Vagina (tissue), 2 donors: ENCODE measurements at places on chromosomes 1 and 21.
A peak's percentile ranks its signal among the peaks of the same experiment; 100 is the strongest.

DNA sequence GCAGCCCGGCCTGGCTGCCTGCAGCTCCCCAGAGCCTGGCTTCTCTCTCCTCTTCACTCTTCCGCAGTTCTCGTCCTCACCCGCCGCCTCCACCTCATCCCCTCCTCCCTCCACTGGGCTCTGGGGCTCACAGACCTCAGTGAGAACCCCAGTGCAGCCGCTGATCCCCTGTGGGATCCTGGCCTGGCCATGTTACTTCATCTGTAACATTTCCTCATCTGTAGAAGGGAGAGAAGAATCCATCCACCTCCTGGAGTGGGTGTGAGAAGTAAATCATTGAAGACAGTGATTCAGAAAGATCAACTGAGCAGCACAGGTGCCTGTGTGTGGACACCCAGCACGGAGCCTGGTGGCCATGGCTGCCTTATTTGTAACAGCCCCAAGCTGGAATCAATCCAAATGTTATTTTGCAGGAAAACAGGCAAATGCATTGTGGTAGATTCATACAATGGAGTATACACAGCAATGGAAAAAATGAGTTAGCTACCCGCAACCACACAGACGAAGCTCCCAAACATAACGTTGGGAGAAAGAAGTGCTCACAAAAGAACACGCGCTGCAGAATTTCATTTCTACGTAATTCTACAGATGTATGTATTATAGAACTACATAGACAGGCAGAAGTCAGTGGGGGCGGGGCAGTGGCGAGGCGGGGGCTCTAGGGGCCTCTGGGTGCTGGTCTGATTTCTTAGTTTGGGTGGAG lies 8.7 kb downstream of the LAPTM5 start:
- no peak for DNase-seq

DNA sequence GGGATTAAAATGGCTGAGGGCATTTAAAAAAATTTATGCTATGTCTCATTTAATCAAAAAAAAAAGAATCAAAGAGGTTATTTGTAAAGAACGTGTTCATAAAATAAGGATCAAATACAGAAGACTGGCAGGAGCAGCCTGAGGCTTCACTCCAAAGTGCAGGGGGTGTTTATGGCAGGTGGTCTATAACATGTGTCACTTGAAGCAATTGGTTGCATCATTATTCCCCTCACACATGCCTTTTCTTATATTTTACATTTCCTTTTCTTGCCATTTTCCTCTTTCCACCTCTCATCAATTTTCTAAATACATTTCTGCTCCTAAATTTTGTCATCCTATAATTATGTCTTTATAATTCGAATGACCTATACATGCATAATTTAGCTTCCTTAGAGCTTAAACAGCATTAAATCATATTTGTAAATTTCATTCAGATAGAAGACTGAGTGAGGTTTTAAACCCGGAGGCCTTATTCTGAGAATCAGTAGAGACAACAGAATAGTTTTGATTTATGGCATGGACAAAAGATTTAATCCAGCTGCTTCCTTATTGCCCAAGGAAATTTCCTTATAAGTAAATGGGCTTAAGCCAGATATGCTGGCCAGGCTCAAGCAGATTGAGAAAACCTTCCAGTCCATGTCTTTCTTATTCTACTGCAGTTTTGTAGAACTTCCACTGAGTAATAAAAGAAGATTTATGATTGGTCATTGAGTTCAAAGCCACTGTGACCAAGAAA lies 322.8 kb downstream of the TGFB2 start:
- no peak for DNase-seq

GRCh38 chr1:228547464-228547792 lies 60.2 kb downstream of the RNF187 start:
- no peak for DNase-seq

DNA sequence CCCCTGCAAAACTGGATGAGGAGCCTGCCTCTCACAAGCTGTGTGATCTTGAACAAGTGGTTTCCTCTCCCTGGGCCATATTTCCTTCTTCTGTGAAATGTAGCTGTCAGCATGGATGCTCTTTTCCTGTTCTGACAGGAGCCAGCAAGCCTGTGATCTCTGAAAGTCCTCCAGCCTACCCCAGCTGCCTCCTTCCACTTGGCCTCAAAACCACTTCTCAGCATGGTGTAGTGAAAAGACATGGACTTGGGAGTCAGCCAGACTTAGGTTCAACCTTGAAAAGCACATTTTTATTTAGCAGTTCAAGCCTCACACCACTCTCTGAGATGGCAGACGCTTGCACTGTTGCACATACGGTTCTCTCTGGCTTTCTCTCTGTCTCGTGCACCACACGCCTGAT lies 292.9 kb upstream of the DUSP10 start:
- no peak for DNase-seq

DNA sequence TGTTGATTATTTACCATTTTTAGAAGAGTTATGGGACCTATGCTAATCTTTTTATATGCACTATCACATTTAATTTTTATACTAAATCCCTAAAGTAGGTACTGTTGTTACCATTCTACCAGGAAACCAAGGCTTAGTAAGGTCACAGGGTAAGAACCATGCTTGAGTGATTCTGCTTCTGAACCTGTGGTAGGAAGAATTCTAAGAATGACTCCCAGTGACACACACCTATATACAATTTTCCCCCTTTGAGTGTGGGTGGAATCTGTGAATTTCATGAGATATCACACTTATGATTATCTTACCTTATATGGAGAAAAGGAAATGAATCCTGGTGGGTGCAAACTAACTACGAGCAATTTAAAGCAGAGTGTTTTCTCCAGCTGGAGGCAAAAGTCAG lies 391.0 kb downstream of the USH2A start:
- DNase-seq = no peak

DNA sequence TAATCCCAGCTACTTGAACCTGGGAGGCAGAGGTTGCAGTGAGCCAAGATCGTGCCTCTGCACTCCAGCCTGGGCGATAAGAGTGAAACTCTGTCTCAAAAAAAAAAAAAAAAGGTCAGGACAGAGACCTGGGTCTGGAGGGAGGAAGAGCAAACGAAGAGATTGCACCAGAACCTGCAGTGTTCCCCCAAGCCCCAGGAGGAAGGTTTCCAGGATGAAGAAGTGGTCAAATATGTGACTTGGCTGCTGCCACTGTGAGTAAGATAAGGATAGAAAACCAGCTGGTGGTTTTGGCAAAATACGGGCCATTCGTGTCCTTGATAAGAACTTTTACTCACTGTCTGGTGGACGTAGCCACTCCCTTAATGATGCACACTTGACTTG lies 42.2 kb downstream of the CLDN14 start:
- no peak for DNase-seq

GRCh38 chr1:197814306-197814705 lies 39.0 kb upstream of the DENND1B start:
- no peak for DNase-seq

DNA sequence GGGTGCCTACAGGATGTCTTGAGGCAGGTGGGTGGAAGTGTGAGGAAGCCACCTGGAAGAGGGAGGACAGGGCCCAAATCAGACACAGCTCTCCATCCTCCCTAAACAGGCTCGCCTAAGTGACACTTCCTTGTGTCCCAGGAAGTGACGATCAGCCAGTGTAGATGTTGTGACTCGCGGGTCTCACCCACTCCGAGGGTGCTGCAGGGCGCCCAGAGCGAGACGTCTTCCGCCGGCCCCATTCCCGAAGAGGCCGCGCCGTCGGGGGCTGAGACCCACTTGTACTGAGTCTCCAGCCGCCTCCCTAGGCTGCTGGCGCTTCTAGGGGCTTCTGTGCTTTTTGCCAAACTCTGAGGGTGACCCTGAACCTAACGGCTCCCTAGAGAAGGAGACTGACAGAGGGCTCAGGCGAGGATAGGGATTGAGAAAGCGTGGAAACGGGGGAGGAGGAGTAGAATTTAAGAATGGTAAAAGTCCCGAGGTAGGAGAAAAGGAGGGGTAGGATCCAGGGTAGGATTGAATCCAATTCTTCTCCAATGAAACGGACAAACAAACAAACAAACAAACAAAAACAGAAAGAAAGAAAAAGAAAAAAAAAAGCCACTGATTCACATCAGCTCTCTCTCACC lies 543 bp upstream of the MARK1 start:
- DNase-seq = no peak

DNA sequence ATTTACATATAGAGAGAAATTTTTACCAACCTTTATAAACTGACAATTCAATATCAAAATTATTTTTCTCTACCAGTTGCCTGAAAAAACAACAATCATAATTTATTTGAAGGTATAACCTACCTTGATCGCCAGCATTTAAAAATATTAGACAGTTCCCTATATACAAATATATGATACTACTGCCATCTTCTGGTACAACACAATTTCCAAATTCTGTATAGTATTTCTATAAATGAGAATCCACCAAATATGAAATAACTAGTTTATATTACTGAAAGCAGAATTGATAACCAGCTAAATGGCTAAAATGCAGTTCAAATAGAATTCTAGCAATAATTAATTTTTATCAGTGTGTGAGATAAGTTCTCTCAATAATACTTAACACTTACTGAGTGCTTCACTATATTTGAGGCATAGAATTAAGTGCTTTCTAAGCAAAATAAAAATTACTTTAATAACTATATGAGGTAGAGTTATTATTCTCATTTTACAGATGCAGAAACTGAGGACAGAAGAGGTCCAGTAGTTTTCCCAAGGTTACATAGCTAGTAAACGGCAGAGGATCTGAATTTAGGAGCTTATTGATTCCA lies 75.6 kb downstream of the PIGK start:
- no peak for DNase-seq

DNA sequence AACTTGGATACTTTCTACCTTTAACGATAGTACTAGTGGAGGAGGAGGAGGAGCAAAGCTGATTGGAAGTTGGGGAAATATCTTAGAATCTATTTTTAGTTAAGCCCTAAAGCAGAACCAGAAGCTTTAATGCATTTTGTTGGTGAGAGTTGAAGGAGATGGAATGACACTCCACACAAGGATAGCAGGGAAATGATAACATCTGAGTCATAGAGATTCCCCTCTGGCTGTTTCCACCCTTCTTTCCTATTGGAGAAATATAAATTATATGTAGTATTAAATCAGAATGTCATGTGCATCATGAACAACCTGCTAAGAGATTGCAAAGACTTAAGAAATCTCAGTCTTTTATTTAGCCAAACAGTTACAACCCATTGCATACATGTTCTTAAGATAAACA lies 1357.7 kb downstream of the NCAM2 start:
- DNase-seq = no peak

DNA sequence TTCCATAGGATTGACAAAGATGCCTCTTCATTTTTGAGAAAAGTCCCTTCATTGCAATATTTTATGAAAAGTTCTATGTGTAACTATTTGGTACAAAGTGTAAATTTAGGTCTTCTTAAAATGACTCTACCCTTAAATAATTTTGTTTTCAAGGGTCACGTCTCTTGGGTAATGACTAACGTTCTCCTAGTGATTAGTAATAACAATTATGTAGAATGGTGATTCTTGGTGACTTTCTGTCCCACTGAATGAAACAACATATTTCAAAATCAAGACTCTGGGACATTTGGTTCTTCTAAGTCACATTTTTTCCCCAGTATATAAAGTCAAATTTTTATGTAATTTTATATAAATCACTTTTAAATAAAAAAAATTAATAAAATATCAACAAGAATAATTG lies 277.5 kb upstream of the ADAMTS5 start:
- DNase-seq = no peak

GRCh38 chr1:194568610-194569009 lies 1382.2 kb upstream of the B3GALT2 start:
- no peak for DNase-seq

GRCh38 chr1:6360517-6361070 lies 33.0 kb downstream of the ACOT7 start:
- no peak for DNase-seq

DNA sequence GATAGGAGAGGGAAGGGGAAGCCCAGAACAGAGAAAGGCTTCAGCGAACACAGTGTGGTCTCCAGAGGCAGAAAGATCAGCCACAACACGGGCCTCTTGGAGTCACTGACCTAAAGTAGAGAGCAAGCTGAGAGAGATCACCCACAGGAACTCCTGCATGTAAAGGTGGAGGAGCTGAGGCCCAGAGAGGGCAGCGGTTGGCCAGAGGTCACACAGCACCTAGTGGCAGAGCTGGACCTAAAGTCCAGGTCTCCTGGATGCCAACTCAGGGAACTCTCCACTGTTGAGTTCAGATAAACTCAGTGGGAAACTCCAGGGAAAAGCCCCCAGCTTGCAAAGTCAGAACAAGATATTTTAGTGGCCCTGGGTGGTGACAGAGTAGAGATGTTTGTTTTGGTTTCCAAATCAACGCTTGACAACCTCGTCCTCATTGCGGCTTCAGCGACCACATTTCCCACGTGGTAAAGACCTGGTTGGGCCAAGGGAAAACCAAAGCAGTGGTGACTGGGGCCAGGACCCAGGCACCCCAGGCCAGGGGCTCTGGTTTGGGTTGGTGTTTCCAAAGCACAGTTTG lies 4.6 kb downstream of the IFFO2 start:
- DNase-seq = no peak

DNA sequence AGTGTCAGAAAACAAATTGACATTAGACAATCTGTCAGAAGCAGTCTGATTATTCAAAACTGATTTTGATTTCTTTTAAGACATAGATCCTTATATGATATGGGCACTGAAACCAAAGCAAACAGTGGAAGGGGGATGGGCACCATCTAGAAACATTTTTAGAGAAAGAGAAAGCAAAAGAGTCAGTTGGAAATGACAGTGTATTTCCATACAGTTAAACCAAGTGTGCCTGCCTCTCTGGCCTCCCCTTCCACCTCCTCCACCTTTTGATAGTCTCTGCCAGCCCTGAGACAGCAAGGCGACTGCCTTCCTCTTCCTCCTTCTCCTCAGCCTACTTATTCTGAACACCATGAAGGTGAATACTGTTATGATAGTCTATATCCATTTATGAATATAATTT lies 949.7 kb downstream of the AMY1C start:
- DNase-seq = no peak

GRCh38 chr1:234698686-234699085 lies 88.7 kb upstream of the IRF2BP2 start:
- no peak for DNase-seq

GRCh38 chr1:27656157-27656893 lies 15.7 kb downstream of the IFI6 start:
- peak; percentile 85 for DNase-seq

- no peak for DNase-seq
Measured at GRCh38 chr1:90706437-90707362, 10.4 kb downstream of the BARHL2 start.

- DNase-seq = no peak
Measured at GRCh38 chr1:48691429-48692001, 85.2 kb downstream of the BEND5 start.

GRCh38 chr1:38777464-38777957 lies 82.1 kb downstream of the RRAGC start:
- DNase-seq = no peak

GRCh38 chr1:212982430-212983152 lies 32.2 kb downstream of the VASH2 start:
- DNase-seq = no peak

DNA sequence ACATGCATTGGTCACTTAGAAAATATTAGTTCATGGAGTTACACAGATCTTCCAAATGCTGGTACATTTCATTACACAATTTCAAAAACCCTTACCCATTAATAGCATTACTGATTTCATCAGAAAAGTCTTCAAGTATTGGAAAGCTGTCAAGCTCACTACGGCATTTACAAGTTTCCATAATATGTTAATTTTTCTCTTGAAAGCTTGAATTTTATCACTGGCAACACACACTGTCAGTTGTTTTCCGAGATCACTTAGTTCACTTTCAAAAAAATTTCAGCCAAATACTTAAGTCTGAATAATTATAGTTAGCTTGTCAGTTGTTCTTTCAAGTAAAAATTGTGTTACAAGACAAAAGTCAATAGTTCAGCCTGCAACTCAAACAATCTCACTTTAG lies 18.0 kb downstream of the ASTN1 start:
- DNase-seq = no peak
